ENCODE measurements at places on chromosomes 11 and 22.

GRCh38 chr11:32200136-32200847 lies 109.4 kb downstream of the RCN1 start:
- DNase-seq = no peak

- DNase-seq = peak; percentile 59
Measured at GRCh38 chr11:94835594-94835927, 67.4 kb downstream of the AMOTL1 start.

GRCh38 chr11:72189455-72190250 lies 2.3 kb upstream of the FOLR1 start:
- no peak for DNase-seq

- DNase-seq = no peak
Measured at GRCh38 chr11:78520230-78520629, 54.4 kb downstream of the NARS2 start.

- DNase-seq = peak; percentile 57
Measured at GRCh38 chr11:94790661-94791180, 22.6 kb downstream of the AMOTL1 start.

DNA sequence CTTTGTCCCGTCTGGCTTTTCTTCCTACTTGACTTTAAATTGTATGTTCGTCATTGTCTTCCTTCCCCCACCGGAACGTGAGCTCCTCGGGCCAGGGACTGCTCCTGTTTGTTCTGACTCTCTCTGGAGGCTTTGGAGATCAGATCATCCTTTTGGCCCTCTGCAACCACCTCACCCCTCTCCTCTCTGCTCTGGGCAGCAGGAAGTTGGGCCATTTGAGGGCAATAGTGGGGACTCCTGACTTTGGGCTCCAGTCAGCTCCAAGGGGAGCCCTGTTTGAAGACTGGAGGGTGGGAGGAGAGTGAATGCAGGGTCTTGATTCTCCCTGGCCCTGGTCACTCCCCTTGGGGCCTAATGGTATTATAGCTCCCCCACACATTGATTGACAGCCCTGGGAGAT lies 186.3 kb upstream of the B3GAT1 start:
- DNase-seq = no peak

GRCh38 chr11:61893981-61894380 lies 2.6 kb upstream of the FADS3 start:
- peak; percentile 91 for DNase-seq

DNA sequence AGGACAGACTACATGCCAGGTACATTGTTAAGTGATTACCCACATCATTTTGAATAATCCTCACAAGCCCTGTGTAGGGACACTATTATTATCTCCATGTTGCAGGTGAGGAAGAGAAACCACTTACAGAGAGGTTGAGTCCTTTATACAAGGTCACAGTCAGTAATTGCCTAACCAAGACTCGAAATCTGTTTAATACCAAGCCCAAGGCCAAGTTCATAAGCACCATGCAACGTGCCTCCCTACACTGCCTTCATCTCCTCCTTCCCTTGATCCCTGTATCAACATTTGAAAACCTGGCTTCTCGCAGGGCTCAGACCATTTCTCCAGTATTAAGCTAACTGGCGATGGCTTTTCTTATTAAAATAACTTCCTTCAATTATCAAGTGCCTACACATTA lies 41.7 kb upstream of the SEZ6L start:
- no peak for DNase-seq

- peak; percentile 16 for DNase-seq
Measured at GRCh38 chr22:44025171-44026065, 1.3 kb downstream of the PARVB start.

GRCh38 chr11:120173019-120173705 lies 35.2 kb upstream of the TRIM29 start:
- DNase-seq = no peak

DNA sequence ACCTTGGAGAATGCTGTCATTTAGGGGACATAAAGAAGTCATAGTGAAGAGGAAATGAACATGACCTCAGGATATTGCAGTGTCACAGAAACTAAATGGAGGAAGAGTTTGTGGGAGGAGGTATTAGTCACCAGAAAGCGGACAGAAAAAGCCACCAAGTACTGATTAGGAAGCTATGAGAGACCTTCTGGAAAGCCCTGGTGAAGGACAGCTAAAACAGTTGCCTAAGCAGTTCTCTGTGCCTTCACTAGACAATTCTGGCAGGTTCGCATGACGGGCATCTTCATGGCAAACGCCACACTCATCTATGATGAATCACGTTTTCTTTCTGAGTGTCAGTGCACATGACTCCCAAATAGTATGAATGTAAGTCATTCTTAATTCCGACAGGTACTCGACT lies 325.8 kb downstream of the C11orf87 start:
- peak; percentile 10 for DNase-seq

GRCh38 chr22:17436981-17437412 lies 67.7 kb downstream of the CECR2 start:
- no peak for DNase-seq

DNA sequence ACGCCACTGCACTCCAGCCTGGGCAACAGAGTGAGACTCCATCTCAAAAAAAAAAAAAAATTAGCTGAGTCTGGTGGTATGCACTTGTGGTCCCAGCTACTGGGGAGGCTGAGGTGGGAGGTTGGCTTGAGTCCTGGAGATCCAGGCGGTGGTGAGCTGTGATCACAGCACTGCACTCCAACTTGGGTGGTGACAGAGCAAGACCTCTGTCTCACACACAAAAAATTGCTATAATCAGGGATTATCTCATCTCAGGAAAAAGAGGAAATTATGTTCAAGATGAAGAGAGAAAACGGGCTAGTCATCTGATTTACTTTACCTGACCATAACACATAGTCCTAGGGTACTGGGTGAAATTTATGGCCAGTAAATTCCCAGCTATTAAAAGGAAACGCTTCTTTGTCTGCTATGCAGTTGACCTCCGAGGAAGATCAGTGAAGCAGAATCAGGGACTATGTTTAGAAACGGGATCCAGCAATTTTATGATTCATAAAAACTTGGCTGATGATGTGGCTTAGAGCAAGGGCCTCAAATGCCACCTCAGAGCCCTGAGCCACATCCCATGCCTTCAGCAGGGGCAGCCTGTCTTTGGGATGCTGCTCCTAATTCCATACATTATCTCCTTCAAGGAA lies 386.2 kb downstream of the NTM start:
- peak; percentile 88 for DNase-seq

GRCh38 chr11:116099541-116099940 lies 595.3 kb upstream of the CADM1 start:
- DNase-seq = no peak

DNA sequence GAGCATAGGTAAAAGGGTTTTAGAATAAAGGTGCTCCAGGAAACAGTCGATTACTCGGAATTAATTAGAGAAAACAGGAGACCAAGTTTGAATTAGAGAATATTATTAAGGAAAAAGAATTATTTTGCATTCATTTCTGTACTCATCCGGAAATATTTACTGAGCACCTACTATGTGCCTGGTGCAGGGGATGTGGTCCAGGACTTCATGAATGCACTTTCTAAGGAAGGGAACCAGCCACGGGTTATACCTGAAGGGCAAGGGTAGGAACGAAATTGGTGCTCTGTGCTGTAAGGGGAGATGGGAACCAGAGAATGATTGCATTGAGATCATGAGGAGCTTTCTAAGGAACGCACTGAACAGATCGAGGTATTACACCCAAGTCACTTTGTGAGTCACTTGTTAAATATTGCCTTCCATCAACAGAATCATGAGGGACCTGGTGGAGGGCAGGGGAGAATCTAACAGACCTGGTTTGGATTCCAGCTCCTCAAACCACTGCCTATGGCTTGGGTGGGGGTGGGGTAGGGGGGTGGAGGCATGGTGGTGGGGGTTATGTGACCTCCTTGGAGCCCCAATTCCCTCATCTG lies 40.9 kb downstream of the C11orf96 start:
- peak; percentile 47 for DNase-seq

GRCh38 chr11:31484497-31484896 lies 24.9 kb downstream of the IMMP1L start:
- no peak for DNase-seq

DNA sequence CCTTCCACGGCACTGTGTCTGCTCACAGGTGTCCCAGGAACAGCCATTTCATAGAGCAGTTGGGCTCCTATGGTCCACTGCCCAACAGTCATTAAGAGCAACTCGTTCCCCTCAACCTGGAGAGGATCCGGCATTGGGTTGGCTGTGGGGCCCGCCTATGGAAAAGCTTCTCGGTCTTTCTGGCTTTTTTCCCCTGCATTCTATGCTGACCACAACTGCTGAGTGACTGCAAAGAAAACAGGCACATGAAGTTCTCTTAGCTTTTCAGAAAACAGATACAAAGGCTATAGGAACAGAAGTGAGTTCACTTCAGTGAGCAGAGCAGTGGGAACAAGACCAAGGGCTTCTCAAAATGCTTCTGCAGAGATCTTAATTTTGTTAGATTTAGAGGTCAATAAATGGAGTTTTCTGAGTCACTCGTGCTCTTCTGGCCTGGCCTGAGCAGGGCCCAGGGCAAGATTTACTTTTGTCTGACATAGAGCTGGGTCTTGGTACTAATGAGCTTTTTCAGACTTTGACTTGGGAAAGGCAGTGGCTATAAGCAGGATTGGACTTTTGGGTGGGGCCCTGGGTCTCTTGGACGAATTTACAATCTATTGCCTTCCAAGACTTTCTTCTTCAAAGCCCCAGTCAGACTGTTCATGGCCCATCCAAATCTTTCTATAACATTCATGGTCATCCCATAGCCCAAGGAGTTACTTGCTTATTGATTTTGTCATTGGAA lies 13.6 kb upstream of the APOL5 start:
- peak; percentile 4 for DNase-seq

DNA sequence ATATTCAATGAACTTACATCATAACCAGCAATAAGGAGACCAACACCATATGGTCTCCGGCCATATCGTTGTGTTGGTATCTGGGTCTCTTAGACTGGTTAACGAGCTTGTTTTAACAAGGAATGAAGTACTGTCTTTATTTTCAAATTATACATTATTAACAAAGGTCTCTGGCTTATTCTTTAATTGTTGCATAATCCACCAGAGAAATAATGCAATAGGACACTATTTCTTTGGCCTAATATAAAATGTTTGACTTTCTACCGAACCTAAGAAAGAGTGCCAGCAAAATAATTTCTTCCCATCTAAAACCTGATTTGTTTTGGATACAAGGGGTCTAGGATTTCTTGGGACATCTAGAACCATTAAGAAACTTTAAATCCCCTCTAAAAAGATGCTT lies 6.4 kb downstream of the PSMA1 start:
- DNase-seq = no peak

- no peak for DNase-seq
Measured at GRCh38 chr11:131932584-131933325, 562.3 kb downstream of the NTM start.

DNA sequence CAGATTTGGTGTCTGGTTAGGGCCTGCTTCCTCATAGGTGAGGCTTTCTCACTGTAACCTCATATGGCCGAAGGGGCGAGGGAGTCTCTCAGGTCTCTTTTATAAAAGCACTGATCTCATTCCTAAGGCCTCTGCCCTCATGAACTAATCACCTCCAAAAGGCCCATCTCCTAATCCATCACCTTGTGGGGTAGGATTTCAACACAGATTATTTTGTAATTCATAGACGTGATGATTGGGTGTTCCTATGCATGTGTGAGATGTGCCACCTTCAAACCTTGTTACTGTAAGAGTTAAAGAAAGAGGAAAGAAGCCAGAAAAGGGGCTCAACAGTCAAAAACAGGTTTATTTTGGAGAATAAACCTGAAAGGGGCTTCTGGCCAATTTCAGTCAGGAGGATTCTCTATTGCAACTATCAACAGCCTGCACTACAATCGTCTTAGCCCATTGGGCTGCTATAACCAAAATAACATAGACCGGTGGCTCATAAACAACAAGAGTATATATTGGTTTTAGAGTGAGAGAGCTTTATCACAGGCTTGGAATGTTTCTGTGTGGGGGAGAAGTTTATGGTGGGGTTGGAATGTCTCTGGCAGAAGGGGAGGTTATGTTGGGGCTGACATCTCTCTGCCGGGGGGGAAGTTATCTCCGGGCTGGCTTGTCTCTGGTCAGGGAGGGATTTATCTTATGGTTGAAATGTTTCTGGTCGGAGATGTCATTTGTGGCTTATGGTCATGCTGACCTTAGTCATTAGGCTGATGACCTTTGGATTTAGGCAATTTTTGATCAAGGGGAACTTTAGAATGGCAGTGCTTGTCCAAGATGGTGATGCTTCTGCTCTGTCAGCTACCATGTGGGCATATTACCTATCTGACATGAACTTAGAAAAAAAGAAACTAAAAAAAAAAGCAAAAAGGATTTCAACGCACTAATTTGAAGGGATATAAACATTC lies 35.1 kb downstream of the CSF2RB start:
- peak; percentile 22 for DNase-seq

GRCh38 chr11:111776398-111777093 lies 10.4 kb upstream of the PPP2R1B start:
- DNase-seq = no peak

DNA sequence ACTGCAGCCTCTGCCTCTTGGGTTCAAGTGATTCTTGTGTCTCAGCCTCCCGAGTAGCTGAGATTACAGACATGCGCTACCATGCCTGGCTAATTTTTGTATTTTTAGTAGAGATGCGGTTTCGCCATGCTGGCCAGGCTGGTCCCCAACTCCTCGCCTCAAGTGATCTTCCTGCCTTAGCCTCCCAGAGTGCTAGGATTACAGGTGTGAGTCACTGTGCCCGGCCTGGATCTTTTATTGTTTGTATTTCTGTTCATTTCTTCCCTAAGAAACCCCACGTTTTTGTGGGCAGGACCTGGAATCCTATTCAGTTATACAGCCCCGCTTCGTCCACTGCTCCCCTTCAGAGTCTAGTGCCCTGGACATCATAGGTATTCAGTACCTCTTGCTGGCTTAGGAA lies 28.7 kb downstream of the ZBTB16 start:
- no peak for DNase-seq

GRCh38 chr11:67997475-67997921 lies 6.4 kb downstream of the UNC93B1 start:
- DNase-seq = no peak

DNA sequence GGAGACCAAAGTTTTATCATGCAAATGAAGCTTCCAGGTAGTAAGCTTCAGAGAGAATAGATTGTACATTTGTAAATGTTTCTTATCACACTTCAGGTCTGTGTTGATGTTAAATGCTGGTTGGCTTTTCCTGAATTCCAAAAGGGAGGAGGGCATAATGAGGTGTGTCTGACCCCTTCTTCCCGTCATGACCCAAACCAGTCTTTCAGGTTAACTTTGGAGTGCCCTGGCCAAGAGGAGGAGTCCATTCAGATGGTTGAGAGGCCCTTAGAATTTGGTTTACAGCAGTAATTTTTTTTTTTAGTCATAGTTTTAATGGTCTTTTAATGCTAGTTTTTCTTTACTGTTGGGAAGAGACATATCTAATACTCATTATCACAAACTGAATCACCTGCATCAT lies 2.5 kb downstream of the OR6X1 start:
- DNase-seq = no peak

DNA sequence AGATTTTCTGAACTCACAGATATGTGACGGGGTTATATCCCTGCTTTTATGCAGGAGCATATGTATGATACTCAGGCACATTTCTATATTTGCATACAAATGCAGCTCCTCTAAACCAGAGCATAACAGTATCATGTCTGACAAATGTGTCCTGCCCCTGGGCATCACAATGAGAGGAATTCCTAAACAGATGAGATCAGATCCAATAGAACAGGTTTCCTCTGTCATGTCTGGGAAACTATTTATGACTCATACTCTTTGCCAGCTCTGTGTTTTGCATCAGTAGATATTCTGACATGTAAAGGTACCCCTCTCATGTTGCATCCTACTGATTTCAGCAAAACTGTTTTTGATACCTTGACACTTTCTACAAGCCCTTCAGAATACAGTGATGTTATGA lies 29.4 kb downstream of the SYT9 start:
- peak; percentile 7 for DNase-seq

Measured in GM23248 (cell line).